Esophagus squamous epithelium (tissue), 5 donors: ENCODE measurements at places on chromosomes 7 and 10.

- H3K4me1 ChIP-seq, result no peaks in the 10 kb centered on the region
- peak overlapping the region; percentile 53 for H3K27ac ChIP-seq
- DNase-seq, result no peak
These were observed 339.8 kb downstream of the RNLS start for GRCh38 chr10:88243202-88243744.

DNA sequence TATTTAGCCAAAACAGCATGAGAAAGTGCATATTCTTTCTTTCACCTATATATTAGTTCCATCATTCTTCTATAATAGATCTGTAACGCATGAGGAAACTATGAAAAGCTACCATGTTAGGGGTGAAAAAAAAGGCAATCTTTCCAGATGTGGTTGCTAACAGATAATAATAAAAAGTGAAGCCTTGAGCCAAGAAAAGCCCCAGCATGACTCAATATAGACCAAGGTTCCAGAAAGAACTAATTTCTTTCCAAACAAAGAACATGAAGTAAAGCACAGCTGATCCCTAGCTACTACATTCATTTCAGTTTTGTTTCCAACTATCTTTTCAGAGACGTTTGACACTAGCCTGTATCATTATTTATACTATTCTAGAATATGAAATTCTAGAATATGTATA, 16.4 kb downstream of the ARL4A start:
- H3K4me3 ChIP-seq, result no peak overlapping the region
- no peaks in the 10 kb centered on the region for H3K27me3 ChIP-seq

DNA sequence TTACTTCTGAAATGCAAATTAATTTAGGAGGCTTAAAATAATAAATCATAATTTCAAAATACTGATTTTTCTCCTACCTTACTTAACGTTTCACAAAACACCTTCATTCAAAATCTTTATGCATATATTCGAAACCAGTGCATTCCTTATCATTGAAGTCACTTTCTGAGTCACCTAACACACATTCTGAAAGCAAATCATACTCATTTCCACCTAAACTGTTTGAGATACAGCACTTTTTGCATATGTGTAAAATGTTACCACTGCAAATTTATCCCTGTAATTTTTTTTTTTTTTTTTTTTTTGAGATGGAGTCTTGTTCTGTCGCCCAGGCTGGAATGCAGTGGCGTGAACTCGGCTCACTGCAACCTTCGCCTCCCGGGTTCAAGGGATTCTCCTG, 15.7 kb downstream of the PPP3CB start:
- no peak overlapping the region for H3K4me3 ChIP-seq
- no peak for DNase-seq
- H3K4me1 ChIP-seq, result no peaks in the 10 kb centered on the region
- peaks cover 59% of the 10 kb centered on the region for H3K36me3 ChIP-seq

- no peak for DNase-seq
- no peaks in the 10 kb centered on the region for H3K36me3 ChIP-seq
- H3K4me1 ChIP-seq, result peaks cover 11% of the 10 kb centered on the region
These were observed 620 bp downstream of the EPO start for GRCh38 chr7:100720671-100721504.

- H3K4me1 ChIP-seq, result no peaks in the 10 kb centered on the region
- peak overlapping the region; percentile 57 for H3K27ac ChIP-seq
- no peak for DNase-seq
- no peaks in the 10 kb centered on the region for H3K27me3 ChIP-seq
These were observed 361.8 kb upstream of the MGMT start for GRCh38 chr10:129105266-129105665.

DNA sequence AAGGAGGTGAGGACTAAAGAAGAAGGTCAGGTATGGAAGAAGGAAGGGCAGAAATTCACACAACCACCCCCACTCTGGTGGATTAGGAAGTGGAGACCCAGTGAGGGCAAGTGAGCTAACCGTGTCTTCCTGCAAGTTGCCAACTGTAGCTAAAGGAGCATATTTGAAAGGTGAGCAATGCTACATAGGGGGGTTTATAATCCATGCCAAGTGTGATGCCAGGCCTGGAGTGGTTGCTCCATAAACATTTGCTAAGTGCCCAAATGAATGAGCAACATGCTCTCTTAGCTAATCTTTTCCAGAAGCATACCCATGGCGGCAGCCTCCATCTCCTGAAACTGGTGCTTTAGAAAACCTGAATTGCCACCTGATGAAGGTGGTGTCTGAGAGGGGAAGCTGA, 121.6 kb downstream of the LRRC18 start:
- no peak overlapping the region for H3K27ac ChIP-seq
- no peaks in the 10 kb centered on the region for H3K4me1 ChIP-seq
- H3K36me3 ChIP-seq, result no peaks in the 10 kb centered on the region
- H3K4me3 ChIP-seq, result no peak overlapping the region

- no peaks in the 10 kb centered on the region for H3K27me3 ChIP-seq
- peaks cover 65% of the 10 kb centered on the region for H3K4me1 ChIP-seq
- no peak for DNase-seq
- H3K4me3 ChIP-seq, result peak within 1 kb of the TSS; percentile 87
- no peaks in the 10 kb centered on the region for H3K36me3 ChIP-seq
These were observed at the start of gene NAMPT for GRCh38 chr7:106284714-106285050. NAMPT (minus strand) TSS chr7:106284983; CDS start chr7:106284884, 99 bp downstream.

- H3K4me1 ChIP-seq, result peaks cover 4% of the 10 kb centered on the region
- H3K27ac ChIP-seq, result peak within 1 kb of the TSS; percentile 14
- DNase-seq, result no peak
- no peaks in the 10 kb centered on the region for H3K27me3 ChIP-seq
- H3K36me3 ChIP-seq, result no peaks in the 10 kb centered on the region
- H3K4me3 ChIP-seq, result peak within 1 kb of the TSS; percentile 32
These were observed at the start of gene RAMP3 for GRCh38 chr7:45157653-45158401. RAMP3 (plus strand) TSS chr7:45157791; CDS start chr7:45157829, 38 bp downstream.

DNA sequence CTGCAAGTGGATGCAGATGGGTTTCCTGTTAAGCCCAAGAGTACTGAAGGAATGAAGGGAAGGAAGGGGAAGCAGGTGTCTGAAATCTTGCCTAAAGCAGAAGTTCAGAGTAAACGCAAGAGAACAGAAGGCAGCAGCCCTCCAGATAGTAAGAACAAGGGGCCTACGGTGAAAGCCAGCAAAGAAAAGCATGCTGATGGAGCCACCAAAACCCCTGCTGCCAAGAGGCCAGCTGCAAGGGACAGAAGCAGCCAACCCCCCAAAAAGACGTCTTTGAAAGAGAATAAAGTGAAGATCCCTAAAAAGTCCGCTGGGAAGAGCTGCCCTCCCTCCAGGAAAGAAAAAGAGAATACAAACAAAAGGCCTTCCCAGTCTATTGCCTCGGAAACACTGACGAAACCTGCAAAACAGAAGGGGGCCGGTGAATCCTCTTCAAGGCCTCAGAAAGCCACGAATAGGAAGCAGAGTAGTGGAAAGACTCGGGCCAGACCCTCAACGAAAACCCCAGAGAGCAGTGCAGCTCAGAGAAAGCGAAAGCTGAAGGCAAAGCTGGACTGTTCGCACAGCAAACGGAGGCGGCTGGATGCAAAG, 152.5 kb downstream of the LCOR start:
- H3K4me3 ChIP-seq, result no peak overlapping the region
- H3K4me1 ChIP-seq, result peaks cover 30% of the 10 kb centered on the region
- H3K27ac ChIP-seq, result no peak overlapping the region
- peaks cover 29% of the 10 kb centered on the region for H3K36me3 ChIP-seq
- H3K27me3 ChIP-seq, result no peaks in the 10 kb centered on the region

DNA sequence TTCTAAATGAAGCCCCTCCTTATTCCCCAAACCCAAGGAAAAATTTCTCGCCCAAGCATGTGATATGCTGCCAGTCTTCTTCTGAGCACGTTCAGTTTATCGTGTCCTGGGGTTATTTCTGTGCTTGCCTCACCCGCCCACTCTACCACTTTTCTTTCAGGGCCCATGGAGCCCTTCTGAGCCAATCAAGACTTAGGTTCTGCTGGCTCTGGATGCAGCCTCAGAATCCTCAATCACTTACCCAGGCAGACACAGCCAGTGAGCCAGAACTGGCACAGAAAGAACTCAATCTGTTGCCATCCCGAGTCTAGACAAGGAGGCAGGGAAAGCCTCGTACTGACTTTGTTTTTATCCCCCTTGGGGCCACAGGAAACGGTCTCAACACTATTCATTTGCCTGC, 34.2 kb upstream of the C10orf90 start:
- H3K36me3 ChIP-seq, result no peaks in the 10 kb centered on the region
- H3K4me1 ChIP-seq, result no peaks in the 10 kb centered on the region
- DNase-seq, result no peak
- H3K4me3 ChIP-seq, result no peak overlapping the region
- H3K27me3 ChIP-seq, result peaks cover 22% of the 10 kb centered on the region

- peak overlapping the region; percentile 95 for H3K27ac ChIP-seq
- peaks cover 25% of the 10 kb centered on the region for H3K27me3 ChIP-seq
- DNase-seq, result no peak
- peaks cover 25% of the 10 kb centered on the region for H3K36me3 ChIP-seq
- H3K4me1 ChIP-seq, result peaks cover 24% of the 10 kb centered on the region
- peak overlapping the region; percentile 81 for H3K4me3 ChIP-seq
These were observed 1.4 kb downstream of the EPHB4 start for GRCh38 chr7:100825751-100826513.
